Activated CD4-positive, alpha-beta T cell treated with anti-CD3 and anti-CD28 coated beads, Interleukin-2, amount 50 U/mL, for 1 hour (primary cell): ENCODE measurements at places on chromosomes 16 and 17.

- no peak for DNase-seq
Measured at GRCh38 chr16:29809031-29809747, 2.8 kb upstream of the PRRT2 start.

DNA sequence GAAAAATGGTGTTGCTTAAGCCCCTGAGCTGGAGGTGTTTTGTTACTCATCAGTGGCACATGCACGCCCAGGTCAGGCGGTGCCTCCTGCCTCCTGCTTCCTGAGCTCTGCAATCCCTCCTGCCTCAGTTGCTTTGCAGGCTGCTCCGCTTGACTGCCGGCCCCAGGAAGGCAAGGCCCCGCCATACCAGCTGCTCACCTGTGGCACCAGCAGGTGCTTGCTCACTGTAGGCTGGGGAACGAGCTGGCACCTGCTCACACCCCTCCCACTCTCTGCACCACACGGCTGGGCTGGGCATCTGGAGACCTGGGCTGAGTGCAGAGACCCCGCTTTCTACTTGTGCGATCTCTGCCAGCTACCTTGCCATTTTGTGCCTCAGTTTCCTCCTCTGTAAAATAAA is 200.2 kb downstream of the RBFOX3 start:
- no peak for DNase-seq

GRCh38 chr17:74491626-74492025 is 25.2 kb downstream of the CD300A start:
- DNase-seq = no peak

DNA sequence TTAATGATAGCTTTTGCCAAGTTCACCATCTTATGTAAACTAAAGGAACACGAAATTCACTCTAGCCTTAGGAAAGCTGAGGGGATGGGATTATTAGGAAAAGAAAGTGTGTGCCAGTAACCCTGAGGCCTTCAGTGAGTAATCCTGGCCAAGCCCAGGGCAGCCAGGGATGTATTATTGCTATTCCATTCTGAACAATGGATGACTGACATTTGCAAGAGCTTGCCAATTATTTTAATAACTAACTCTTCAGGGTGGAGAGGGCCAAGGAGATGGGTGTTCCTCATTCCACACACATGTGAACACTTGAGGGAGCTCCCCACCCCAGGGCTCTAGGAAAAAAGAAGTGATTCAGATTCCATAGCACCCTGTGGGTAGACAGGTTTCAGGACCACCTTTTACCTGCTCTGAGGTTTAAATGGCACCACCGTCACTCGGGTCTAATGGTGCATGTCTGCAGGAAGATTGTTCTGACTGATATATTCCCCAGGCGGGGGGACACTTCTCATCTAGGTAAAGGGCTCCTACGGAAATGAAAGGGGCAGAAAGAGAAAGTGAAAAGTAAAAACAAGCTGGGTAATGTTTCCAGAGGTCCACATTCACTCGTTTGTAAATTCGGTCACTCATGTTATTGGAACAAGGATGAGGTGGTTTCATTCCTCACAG is 41.5 kb downstream of the TK2 start:
- DNase-seq = no peak

DNA sequence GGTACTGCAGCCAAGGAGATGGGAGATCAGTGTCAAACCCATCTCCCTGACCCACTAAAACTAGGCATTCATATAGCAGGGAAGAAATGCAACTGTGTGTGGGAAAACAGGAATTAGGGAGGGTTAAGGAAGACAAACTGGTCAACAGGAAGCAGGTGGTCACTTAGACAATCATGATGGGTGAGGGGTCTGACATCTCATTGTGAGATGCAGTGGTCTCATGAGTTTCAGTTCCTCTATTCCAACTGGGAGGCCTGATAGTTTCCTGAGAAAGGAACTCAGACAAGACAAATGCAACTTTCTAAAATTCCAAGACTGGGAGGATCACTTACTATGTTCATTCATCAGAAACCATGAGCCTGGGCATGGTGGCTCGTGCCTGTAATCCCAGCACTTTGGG is 361.4 kb upstream of the C16orf82 start:
- no peak for DNase-seq

DNA sequence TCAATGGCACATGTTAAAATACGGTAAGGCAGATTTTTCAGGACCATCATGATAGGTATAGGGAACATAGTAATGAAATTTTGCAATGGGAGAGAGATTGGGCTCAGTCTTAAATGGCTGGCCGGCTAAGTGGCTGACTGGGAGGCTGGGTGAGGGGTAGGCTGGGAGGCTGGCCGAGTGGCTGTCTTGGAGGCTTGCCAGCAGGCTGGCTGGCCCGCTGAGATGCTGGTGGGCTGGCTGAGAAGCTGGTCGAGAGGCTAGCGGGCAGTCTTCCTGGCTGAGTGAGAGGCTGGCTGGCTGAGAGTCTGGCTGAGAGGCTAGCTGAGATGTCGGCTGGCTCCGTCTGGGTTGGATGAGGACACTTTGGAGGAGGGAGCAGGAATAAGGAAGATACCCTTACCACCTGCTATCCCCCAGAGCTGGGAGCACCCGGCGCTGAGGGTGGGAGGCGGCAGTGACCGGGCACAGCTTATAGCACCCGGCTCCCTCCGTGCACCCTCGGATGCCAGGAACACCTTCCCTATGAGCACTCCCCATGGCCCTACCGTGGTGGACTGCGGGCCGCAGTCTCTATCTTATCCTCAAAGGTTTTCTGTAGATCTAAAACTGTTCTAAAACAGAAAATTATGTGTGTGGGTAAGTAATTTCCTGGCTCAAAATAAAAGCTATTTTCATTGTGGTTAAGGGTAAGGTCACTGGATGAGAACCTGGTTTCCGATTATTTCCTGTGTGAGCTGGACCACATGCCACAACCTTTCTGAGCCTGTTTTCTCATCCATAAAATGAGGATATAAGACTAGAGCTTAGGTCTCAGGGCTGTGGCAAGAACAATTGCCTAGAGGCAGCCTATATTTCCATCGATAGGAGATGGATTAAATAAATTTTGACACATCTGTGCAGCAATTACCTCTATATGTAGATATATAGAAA is 34.5 kb upstream of the TMC5 start:
- no peak for DNase-seq

DNA sequence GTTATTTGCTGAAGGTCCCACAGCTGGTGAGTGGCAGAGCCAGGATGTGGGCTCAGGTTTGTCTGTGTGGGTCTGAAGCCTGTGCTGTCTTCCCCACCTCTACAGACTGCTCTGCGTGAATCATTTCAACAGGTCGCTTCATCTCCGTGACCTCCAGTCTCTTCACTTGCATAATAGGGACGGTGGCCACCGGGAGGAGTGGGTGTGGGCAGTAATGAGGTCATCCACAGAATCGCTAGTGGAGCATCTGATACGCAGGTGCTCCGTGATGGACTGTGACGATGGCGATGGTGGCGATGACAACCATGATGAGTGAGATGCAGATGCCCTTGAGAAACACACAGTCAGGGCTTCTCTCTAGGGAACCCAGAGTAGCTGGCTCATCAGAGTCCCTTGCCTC is 120.2 kb downstream of the RAP1GAP2 start:
- DNase-seq = no peak

DNA sequence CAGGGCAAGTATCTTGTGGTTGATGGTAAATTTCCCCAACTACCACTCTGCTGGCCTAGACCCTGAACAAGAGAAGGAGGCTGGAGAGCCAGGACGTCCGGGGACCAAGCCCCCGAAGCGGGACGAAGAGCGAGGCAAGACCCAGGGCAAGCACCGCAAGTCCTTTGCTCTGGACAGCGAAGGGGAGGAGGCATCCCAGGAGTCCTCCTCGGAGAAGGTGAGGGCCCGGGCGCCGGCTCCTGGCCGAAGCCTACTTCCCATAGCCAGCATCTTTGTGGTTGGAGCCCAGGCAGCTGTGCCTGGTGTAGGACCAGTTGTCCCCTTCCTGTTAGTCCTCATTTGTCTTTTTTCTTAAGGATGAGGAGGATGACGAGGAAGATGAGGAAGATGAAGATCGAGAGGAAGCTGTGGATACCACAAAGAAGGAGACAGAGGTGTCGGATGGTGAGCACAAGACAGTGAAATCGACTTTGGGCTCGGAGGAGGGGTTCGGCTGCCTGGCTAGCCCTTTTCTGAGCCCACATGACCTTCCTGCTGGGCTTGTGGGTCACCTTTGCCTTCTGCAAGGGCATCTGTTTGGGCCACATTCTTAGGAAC is 11.8 kb downstream of the SETD1A start:
- no peak for DNase-seq

GRCh38 chr16:19168371-19169081 is 486 bp downstream of the SYT17 start:
- no peak for DNase-seq

- DNase-seq = no peak
Measured at GRCh38 chr16:66395806-66396555, 29.5 kb downstream of the CDH5 start.

GRCh38 chr16:84205976-84206691 is 15.2 kb downstream of the ADAD2 start:
- DNase-seq = no peak

DNA sequence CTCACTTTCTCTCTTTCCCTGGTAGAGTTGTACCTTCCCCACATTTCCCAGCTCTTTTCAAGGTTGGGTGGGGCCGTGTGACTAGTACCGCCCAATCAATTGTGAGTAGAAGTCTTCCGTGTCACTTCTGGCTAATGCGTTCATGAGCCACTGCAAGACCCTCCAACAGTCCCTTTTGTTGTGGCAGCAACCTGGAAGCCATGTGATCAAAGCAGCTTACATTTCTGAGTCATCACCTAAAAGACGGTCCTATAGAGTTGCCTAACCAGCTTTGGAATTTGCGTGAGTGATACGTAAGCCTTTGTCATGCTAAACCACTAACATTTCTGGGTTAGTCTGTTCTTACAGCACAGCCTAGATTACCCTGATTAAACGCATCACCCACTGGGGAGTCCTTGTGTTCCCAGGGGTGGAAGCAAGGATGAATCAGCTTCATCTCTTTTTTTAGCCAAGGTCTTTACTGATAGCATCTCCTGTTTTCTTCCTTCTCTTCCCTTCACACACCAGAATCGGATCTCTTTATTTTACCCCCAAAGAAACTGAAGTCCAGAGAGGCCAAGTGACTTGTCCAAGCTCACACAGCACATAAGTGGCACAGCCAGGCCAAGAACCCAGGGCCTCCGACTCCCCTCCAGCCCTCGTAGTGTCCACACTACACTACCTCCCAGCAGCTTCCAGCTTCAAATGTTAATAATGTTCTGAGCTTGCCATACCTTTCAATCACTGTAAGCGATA is 366.3 kb upstream of the XYLT1 start:
- no peak for DNase-seq

DNA sequence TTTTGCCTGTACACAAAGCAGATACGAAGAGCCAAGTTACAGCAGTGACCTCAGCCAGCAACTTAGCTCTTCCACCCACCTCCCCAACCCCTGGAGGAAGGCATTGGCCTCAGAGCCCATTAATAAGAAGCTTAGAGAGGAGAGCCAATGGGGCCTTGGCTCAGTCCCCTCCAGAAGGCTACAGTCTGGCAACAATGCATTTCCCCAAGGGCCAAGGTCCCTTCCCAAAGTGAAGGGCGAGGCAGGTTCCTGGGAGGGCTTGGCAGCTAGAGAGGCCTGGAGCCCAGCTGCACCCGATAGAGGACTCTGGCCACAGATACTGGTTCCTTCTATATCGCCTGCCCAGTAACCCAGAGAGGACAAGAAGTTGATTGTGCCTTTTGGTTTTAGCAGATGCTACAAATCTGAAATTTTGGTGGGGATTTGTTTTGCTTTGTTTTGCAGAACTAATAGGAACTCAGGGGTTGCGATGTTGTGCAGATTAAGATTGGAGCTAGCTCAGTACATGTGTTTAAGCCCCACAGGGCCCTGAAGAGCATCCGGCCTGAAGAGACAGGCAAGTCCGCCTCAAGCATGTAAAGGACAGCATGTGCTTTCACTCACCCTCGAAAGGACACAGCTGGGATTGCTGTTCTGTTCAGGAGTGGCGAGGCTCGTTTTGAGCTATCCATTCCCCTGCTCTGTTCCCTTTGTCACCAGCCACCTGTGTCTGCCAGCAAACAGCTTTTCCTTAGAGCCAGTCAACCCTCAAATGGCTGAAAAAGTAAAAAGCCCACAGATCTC is 12.0 kb upstream of the PNPO start:
- DNase-seq = no peak
